ENCODE measurements at places on chromosomes 3 and 15.

- H3K4me3 ChIP-seq: no peak overlapping the region
- H3K27ac ChIP-seq: no peak overlapping the region
- no peak for DNase-seq
- no peaks in the 10 kb centered on the region for H3K4me1 ChIP-seq
Observed at GRCh38 chr15:25796395-25796794, 66.7 kb downstream of the ATP10A start.

DNA sequence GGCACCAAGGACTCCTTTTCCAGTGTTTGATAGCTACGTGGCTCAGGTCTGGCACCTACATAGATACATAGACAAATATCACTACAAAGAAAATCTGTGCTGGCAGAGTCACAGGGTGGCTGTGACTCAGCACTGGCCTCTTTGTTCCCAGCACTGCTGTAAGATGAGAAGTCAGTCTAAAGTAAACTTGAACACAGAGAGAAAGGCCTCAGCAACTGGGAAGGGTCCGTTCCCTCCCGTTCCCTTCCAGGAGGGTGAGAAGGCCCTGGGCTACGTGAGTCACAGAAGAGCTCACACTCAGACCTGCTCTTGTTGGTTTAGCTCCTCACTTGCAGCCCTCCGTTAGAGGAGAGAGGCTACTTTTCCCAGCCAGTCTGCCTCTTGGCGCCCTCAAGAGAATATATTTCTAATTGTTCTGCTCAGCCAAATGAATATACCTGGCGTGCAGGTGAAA is 23.1 kb downstream of the ANXA2 start:
- no peak overlapping the region for H3K4me3 ChIP-seq
- H3K36me3 ChIP-seq: peaks cover 57% of the 10 kb centered on the region
- peak overlapping the region; percentile 67 for H3K27ac ChIP-seq
- DNase-seq: peak; percentile 48

DNA sequence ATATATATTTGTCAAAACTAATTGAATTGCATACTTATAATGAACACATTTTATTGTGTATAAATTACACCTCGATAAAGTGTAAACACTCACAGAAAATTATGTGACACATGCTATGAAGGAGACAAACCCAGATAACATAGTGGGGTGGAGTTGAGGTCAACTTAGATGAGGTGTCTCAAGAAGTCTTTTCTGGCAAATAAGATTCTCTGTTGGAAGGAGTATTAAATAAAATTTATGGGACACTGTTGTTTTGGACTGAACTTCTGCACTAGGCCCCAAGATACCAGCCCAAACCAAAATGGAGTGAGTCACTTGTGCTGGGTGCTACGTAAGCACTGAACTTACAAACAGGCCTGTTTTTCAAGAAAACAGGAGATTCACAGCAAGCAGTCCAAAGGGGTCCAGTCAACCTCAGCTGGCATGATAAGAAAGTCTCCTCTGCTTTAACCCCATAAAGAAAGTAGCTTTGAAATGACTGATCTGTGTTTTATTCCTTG is 18.7 kb downstream of the ACTC1 start:
- H3K36me3 ChIP-seq: no peaks in the 10 kb centered on the region
- no peaks in the 10 kb centered on the region for H3K27me3 ChIP-seq
- no peak overlapping the region for H3K27ac ChIP-seq
- no peak overlapping the region for H3K4me3 ChIP-seq
- no peak for DNase-seq
- H3K4me1 ChIP-seq: no peaks in the 10 kb centered on the region

- no peaks in the 10 kb centered on the region for H3K4me1 ChIP-seq
- H3K27me3 ChIP-seq: no peaks in the 10 kb centered on the region
- no peak overlapping the region for H3K4me3 ChIP-seq
- H3K27ac ChIP-seq: no peak overlapping the region
- no peaks in the 10 kb centered on the region for H3K36me3 ChIP-seq
Observed at GRCh38 chr3:74711913-74712512, 97.6 kb upstream of the CNTN3 start.

- H3K4me3 ChIP-seq: no peak overlapping the region
- no peak overlapping the region for H3K27ac ChIP-seq
- H3K36me3 ChIP-seq: no peaks in the 10 kb centered on the region
- no peak for DNase-seq
- H3K4me1 ChIP-seq: no peaks in the 10 kb centered on the region
Observed at GRCh38 chr3:190658106-190658505, 144.2 kb downstream of the IL1RAP start.
